ENCODE measurements at places on chromosomes 5 and 9. TPM values are rescaled to one million over a fixed set of nuclear protein-coding genes. Genes with fewer than 3 reads are reported as not detected.

The NUTM2G gene
- total RNA-seq = not detected

The PTGER4 gene
- 3.3 TPM for total RNA-seq

The ASPN gene
- not detected for total RNA-seq

The OLFML2A gene
- 7.7 TPM for total RNA-seq

The LTC4S gene
- total RNA-seq = not detected

The KCNT1 gene
- total RNA-seq = not detected

The AGXT2 gene
- total RNA-seq = not detected

The CA9 gene
- 29.2 TPM for total RNA-seq

The FCN2 gene
- not detected for total RNA-seq

The GCNT1 gene
- 1.5 TPM for total RNA-seq

The PCDHGA12 gene
- 0.80 TPM for total RNA-seq

The RPL37 gene
- total RNA-seq = 4,476 TPM

The SPATA31A6 gene
- total RNA-seq = not detected

The PCDHGA3 gene
- total RNA-seq = 0.32 TPM

The C5orf58 gene
- total RNA-seq = 0.58 TPM

The INSL4 gene
- total RNA-seq = not detected

Measured in A375 (cell line).